ENCODE measurements at places on chromosomes 7 and 10.

DNA sequence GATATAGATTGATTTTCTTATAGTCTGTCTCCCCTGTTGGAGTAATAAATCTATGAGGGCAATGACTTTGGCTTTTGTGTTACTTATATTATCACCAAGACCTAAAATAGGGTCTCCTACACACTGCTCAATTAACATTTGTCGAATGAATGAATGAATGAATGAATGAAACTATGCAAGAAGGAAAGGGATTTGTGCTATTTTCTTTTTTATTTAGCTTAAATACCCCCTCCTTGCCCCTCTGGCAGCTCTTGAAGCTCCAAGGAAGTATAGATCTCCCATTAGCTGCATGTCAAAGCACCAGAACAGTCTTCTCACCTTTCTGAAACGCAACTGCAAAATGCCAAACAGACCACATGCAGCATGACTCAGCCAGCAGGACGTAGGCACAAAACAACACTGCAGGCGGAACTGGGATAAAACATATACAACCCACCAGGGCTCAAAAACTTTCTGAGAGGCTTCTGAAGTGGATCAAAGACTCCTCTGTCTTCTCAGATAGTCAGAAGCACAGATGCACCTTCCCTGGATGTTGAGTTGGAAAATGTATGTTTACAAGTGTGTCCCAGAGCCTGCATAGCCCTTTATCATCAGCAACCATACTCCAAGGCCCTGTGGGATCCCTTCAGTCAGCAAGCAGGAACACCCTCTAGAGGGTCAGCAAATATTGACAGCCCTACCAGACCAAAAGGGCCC lies 187.8 kb downstream of the NPSR1 start:
- no peaks in the 10 kb centered on the region for H3K27me3 ChIP-seq
- no peaks in the 10 kb centered on the region for H3K4me1 ChIP-seq
- no peak for DNase-seq
- no peak overlapping the region for H3K27ac ChIP-seq

DNA sequence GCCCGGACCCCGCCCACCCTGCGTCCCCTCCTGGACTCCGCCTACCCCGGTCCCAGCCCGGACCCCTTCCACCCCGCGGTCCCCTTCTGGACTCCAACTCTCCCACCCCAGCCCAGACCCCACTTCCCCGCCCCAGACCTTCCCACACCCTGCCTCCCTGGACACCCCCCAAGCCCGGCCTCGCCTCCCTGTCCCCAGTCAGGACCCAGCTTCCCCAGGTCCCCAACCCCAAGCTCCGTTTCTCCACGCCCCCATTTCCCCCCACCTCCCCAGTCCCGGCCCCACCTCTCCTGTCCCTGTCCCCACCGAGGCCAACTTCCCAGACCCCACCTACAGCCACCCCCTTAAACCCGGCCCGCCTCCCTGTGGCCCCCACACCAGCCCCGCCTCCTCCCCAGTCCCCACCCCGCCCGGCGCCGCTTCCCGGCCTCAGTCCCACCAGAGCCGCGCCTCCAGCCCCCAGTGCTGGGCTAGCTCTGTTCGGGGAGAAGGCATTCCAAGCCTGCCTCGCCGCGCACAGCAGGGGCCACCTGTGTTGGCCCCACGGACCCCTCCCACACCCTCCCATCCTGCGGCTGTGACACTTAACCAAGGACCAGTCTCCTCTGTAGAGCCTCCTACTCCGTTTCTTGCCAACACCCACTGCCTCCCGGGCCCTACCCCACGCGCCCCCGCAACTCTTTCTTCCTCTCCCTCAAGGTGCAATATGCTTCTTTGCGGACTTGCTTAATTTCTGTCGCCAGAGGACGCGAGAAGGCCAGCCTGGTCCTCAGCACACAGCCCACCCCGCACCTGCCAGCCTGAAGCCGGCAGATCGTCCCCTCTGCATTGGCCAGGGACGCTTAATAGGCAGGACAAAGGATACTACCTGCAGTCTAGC lies 736 bp upstream of the ITIH5 start:
- no peaks in the 10 kb centered on the region for H3K36me3 ChIP-seq
- H3K4me1 ChIP-seq, result peaks cover 26% of the 10 kb centered on the region
- DNase-seq, result no peak
- H3K4me3 ChIP-seq, result peak overlapping the region; percentile 69
- peak overlapping the region; percentile 56 for H3K27ac ChIP-seq

DNA sequence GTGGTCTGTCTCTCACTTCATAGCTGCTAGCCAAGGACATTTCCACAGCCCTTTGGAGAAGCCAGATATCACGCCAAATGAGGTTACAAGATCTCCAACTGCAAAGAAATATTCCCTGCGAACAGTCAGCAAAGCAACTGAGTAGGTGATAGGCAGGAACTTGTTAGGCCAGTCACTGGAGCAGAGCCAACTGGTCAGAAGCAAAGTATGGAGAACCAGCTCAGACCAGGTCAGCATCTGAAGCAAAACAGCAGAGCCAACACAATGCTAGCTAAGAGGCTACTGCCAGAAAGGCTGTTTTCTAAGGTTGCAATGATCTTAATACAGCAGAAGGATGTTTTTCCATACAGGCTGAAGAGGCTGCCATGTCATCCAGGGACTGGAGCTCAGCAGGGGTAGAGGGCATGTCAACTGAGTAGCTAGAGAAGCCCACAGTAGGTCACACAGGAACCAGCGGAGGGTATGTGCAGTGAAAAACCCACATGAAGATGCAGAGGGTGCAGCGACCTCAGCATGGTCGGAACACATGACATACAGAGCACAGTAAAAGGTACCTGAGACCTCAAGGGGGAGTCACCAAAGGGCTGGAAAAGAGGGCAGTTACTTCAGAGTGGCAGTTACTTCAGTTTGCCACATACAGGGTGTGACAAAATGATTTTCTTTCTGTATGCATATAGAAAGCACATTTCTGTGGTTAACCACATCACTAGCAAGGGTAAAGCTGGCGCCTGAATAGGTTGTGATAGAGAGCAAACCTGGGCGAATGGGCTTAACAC lies 8.9 kb downstream of the SEC31B start:
- no peaks in the 10 kb centered on the region for H3K4me1 ChIP-seq
- DNase-seq, result no peak
- H3K4me3 ChIP-seq, result no peak overlapping the region

DNA sequence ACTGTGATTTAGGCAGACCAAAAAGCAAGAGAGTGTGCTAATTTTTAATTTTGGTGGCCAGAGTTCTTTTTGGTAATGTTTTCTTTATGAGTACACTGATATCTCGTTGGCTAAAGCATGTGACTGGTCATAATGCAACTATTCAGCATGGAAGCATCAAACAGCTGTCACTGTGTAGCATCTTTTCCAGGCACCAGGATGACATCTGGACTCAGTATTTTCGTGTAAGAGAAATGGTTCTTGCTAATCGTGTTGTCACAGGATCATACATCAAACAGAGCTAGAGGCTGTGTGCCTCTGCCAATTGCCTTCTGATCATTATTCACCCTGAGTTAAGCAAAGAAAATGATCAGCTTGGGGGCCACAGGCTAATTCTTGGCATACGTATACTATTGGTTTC lies 118.9 kb downstream of the SND1 start:
- H3K27ac ChIP-seq, result no peak overlapping the region
- H3K4me3 ChIP-seq, result no peak overlapping the region
- no peaks in the 10 kb centered on the region for H3K27me3 ChIP-seq

DNA sequence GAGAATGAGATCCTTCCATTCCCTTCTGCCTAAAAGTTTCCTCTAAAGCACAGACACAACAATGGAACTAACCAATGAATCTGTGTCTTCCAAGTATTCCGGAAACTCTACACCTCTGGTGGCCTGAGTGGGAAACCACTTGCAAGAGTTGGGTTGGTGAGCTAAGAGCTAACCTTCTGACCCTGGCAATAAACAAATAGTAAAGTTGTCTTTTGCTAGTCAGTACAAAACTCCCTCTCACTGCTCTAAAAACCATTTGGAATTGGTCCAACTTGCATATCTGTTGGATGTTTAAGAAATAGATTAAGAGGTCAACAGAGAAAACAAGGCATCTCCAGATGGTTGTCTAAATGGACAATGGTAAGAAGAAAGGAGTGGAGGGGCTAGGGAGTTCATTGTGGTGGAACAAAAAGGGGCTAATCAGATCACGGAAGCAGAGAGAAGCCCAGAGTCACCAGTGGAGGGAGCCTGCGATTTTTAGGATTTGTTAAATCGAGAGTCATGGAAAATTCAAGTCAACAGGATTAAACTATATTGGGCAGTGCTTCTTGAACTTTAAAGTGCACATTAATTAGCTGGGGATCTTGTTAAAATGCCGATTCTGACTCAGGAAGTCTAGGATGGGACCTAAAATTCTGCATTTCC lies 192.3 kb downstream of the EVX1 start:
- no peaks in the 10 kb centered on the region for H3K36me3 ChIP-seq
- no peak for DNase-seq
- peak overlapping the region; percentile 27 for H3K27ac ChIP-seq
- no peaks in the 10 kb centered on the region for H3K27me3 ChIP-seq

DNA sequence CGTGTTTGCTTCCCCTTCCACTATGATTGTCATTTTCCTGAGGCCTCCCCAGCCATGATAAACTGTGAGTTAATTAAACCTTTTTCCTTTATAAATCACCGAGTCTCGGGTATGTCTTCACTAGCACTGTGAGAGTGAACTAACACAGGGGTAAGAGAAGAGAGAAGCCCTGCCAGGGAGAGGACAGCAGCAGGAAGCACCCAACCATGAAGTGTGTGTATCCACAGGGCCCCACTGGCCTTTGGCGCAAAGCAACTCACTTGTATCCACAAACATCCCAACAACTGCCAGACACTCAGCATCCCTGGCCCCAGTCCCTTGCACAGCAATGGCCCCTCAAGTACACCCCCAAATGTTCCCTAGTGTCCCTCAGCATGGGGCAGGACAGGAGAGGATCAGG lies 115.1 kb downstream of the MAD1L1 start:
- H3K36me3 ChIP-seq, result no peaks in the 10 kb centered on the region
- no peaks in the 10 kb centered on the region for H3K27me3 ChIP-seq
- H3K4me3 ChIP-seq, result no peak overlapping the region
- no peak for DNase-seq
- H3K27ac ChIP-seq, result no peak overlapping the region
- H3K4me1 ChIP-seq, result peaks cover 32% of the 10 kb centered on the region

- no peak for DNase-seq
- H3K36me3 ChIP-seq, result no peaks in the 10 kb centered on the region
- no peak overlapping the region for H3K4me3 ChIP-seq
- no peaks in the 10 kb centered on the region for H3K27me3 ChIP-seq
These were observed 325.0 kb downstream of the PLXNA4 start for GRCh38 chr7:132251327-132251659.

DNA sequence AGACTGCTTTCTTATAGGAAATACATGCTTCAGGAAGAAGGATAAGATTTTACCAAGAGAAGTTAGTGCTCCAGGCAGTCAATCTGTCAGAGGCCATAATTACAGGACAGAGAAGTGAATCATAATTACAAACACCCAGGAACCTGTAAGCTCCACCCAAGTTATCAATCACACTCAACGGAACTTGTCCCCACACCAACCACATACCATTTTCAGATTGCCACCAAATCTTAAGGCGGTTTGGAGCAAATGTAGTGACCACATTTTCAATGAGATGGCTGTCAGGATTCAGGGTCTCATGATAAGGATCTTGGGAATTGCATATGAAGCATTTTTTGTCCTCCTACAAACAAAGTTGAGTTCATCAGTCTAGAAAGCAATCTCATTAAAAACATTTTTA lies 4.8 kb downstream of the LAMB1 start:
- H3K36me3 ChIP-seq, result no peaks in the 10 kb centered on the region
- H3K4me1 ChIP-seq, result peaks cover 38% of the 10 kb centered on the region
- no peak for DNase-seq

DNA sequence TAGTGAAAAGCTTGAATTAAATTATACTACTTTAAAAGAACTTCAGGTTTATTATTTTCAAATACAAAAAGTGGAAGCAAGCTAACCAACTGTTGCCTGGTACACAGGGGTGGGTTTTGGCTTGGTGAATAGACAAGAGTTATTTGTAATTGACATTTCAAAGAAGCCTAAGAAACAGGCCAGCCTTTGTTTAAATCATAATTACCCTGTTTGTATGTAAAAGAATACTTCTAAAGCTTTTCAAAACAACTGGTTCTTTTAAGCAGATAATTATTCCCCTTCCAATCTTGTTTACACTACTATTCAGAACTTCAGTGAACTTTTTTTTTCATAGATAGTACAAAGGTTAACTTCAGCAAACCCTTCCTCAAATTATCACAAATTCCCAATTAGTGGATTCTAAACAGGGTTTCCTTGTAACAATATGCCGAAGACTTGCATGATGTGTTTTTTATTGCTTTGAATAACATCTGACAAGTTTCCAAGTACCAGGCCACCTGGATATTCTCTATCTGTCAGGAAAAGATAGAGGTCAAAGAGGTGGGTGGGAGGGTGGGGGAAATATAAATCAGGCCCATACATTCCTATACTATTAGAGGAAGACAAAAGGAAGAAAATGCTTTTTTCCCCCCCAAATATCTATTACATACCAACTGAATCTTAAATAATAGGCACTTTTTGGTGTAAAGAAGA lies 20.4 kb downstream of the SSMEM1 start:
- no peak overlapping the region for H3K27ac ChIP-seq
- H3K4me3 ChIP-seq, result no peak overlapping the region
- no peaks in the 10 kb centered on the region for H3K36me3 ChIP-seq

DNA sequence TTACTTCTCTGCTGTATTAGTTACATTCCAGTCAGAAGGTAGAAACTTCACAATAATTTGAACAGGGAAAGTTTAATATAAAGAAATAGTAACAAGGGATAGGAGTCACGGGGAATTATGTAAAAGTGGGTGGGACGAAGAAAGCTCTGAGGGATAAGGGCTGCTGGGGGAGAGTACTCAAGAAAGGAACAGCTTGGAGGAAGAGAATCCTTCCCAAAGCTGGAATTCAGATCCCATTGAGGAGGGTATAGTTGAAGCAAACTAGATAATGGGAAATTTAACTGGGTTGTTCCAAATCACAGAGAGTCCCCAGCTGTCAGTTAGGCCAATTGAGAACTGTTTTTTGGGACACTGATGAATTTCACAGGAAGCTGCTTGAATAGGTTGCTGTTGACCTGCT lies 53.2 kb upstream of the MACC1 start:
- no peak for DNase-seq
- H3K4me3 ChIP-seq, result no peak overlapping the region
- H3K36me3 ChIP-seq, result no peaks in the 10 kb centered on the region
- no peaks in the 10 kb centered on the region for H3K4me1 ChIP-seq
- H3K27ac ChIP-seq, result no peak overlapping the region

DNA sequence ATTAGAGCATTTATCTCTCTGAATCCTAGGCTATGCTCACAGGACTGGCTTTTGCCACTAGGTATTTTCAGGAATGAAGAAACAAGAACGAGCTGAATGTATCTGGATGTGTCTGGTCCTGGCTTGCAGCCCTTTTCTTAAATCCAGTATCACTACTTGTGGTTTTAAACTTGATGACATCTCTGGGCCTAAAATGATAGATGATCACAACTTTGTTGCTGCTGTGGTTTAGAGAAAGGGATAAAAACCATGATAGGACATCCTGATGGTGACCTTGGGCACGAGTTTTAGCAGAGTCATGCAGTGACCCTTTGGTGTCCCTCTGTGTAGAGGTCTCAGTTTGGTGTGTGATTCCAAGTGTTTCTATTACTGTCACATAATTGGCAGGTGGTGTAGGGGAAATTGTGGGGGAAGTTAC lies 31.7 kb upstream of the SEMA3C start:
- no peak overlapping the region for H3K27ac ChIP-seq
- H3K4me1 ChIP-seq, result no peaks in the 10 kb centered on the region
- H3K4me3 ChIP-seq, result no peak overlapping the region
- no peak for DNase-seq
- H3K27me3 ChIP-seq, result no peaks in the 10 kb centered on the region
- H3K36me3 ChIP-seq, result no peaks in the 10 kb centered on the region

All from vagina (tissue), 2 donors.